ENCODE measurements at places on chromosomes 2 and 18.

- no peak for DNase-seq
Observed at GRCh38 chr2:33214857-33215256, 261.6 kb upstream of the RASGRP3 start.

DNA sequence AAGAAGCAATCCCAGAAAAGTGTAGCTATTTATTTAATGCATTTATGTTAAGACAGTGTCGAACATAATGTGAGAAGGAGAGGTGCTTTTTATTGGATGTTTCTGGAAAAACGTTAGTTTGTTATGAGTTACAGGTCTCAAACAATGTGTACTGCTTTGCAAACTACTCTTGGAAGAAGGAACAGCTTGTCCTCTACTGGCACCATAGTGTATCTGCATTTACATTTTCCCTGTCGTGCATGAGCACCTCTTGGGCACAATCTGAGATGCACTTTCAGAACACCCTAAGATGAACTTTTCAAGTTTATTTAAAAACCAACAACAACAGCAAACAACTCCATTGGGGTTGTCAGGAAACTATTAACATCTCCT, 22.8 kb downstream of the CCNYL1 start:
- DNase-seq = no peak

DNA sequence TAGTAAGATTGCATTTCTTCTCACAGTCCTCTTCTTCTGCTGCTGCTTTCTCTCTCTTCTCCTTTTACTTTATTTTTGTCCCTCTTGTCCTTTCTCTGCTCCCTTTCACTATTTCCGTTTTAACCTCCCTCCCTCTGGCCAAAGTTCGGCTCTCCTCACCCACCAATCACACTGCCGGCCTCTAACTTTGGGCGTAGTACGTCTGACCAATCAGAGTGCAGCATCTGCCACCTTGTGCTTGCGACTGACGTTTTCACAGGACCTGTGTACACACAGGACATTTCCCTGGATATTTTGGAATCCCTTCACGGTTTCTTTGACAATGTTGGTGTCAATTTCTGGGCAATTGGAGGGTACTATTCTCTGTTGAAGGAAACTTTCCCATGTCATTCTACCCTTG, 22.6 kb upstream of the ICOS start:
- DNase-seq = no peak

- no peak for DNase-seq
Observed at GRCh38 chr2:226080334-226080733, 680.8 kb downstream of the NYAP2 start.

DNA sequence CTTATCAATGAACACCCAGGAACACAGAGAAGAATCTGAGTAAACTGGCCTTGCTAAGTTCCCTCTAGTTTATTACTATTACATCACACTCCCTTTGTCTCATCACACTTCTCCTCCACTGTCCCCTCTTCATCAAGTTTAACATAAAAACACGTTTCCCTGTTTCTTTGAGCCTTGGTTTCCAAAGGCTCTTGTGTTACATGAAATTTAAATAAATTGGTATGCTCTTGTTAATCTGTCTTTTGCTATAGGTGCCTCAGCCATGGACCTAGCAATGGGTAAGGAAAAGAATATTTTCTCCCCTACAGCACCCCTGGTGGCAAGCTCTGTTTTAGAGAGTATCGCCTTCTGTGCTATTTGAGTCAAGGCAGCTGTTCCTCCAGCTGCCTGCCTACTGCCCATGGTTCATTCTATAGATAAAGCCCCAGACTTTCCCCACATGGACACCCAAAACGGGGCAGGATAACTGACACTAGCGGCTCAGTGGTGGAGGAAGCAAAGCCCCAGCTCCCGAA, 31.8 kb downstream of the TGIF1 start:
- DNase-seq = no peak

- DNase-seq = no peak
Observed at GRCh38 chr2:20526708-20527107, 79.8 kb downstream of the RHOB start.

- no peak for DNase-seq
Observed at GRCh38 chr2:238433300-238433915, 6.7 kb downstream of the ASB1 start.

GRCh38 chr18:6219116-6219717, 195.5 kb downstream of the L3MBTL4 start:
- DNase-seq = no peak

DNA sequence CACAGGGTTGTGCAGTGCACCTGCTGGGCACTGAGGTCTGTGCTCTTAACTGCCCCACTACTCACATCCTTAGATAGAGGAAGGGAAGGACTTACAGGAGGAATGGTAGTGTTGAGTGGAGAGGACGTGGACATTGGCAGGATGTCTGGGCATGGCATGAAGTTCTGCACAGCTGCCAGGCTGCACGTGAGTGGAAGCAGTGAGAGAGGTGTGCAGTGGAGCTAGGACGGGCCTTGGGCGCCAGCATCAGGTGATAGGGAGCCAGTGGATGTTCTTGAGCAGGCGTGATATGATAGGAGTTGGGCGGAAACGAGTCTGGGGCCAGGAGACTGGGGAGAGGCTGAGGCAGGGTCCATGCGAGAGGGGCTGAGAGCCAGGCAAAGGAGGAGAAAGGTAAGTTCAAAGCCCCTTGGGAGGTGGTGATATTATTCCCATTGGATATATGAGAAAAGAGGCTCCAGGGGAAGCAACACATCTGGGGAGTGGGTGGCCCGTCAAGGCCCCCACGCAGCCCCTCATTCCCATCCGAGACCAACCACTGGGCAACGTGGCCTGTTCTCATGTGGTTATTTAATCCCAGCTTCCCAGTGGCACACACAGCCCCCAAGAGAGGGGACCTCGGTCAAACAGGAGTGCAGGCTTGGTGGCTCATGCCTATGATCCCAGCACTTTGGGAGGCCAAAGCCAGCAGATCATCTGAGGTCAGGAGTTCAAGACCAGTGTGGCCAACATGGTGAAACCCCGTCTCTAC, 45.7 kb upstream of the SNED1 start:
- DNase-seq = no peak

DNA sequence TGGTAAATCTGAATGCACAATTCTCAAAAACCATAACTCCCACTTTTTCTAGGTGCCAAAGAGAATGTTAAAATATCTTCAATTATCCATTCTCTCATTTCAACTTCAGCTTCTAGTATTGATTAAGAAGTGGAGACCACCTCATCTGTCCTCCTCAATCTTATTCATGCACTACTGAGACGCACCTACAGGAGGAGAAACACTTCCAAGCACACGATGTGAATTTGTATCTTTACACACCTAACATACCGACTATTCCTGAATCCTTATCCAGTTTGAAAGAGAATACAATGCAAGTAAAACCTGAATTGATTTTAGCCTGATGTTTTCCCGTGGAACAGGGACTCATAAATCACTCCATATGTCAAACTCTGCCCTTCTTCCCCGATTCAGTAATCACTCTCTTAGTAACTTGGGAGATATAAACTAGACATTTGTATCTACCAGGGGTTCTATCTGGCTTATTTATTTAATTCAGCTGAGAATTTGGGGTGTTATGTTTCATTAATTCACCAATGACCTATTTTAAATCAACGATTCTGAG, 101.0 kb downstream of the MREG start:
- DNase-seq = no peak

- DNase-seq = no peak
Observed at GRCh38 chr2:158893026-158893425, 75.4 kb upstream of the TANC1 start.

GRCh38 chr2:96869281-96869821, 529 bp downstream of the SEMA4C start:
- no peak for DNase-seq

- DNase-seq = no peak
Observed at GRCh38 chr18:37297106-37297505, 268.5 kb downstream of the CELF4 start.

DNA sequence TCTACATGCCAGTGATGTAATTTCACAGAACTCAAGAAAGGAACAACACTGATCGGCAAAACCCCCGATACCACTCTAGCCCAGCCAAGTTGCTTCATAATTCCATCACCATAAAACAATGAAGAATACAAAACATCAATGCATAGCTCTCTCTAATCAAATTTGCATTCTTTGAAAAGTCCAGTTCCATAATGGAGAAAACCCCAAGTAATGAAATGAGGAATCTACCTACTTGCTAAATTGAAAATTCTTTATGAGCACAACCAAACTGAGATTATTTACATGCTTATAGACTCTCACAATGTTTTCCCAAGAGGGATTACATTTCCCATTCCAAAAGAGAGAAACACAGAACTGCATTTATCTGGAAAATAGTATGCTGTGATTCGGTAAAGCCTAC, 186.5 kb downstream of the NR4A2 start:
- no peak for DNase-seq

GRCh38 chr2:114609801-114610200, 167.4 kb downstream of the DPP10 start:
- DNase-seq = no peak

- DNase-seq = no peak
Observed at GRCh38 chr2:10372203-10372861, 69.6 kb downstream of the HPCAL1 start.

GRCh38 chr2:232537499-232537898, 2.0 kb upstream of the CHRNG start:
- no peak for DNase-seq

GRCh38 chr2:239876271-239876947, 148.7 kb downstream of the NDUFA10 start:
- no peak for DNase-seq

- no peak for DNase-seq
Observed at GRCh38 chr2:200189964-200190363, 116.5 kb upstream of the SPATS2L start.

GRCh38 chr2:233961905-233962304, 44.7 kb downstream of the TRPM8 start:
- DNase-seq = no peak

DNA sequence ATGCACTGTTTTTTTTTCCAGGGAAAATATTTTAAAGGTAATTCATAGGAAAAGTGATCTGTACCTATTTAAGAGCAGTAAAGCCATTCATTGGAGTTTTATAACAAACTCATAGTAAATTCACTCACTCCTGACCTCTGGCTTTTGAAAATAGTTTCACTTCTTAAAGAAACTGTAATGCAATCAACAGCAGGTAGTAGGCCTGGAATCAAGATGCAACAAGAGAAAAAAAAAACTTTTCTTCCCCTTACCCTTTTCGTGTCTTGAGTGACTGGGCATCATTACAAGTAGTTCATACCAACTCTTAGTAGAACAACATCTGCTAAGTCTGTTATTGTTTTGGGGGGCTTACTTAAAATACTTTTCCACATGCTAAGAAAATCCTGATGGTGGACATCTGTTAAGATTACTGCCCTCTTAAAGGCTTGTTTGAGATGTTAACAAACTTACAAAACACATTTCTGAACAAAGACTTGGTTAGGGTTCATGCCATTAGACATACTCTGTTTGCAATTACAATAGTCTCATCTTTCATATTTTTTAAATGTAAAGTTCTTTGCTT, 164.1 kb upstream of the FOSL2 start:
- DNase-seq = no peak

Measured in stimulated activated CD8-positive, alpha-beta memory T cell treated with anti-CD3 and anti-CD28 coated beads, Interleukin-15, amount 100 ng/mL, for 48 hours (primary cell).